RKO (cell line): ENCODE measurements at places on chromosomes 12 and 14.

DNA sequence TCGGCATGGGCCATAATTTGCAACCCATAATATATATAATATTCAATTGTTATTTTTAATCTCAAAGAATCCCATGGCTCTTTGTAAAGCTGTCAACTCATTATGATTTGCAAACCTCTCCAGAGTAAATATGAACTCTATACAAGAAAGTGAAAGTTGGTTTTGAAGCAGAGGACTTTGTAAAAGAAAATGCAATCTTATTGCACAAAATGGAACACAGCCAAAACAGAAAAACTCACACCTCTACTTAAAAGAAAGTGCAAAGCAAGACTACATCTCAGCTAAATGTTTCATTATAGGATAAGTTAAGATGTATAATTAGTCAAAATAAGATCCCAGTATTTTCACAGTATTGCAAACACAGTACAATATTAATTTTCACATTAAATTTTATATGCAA lies 111.2 kb upstream of the FLRT2 start:
- DNase-seq, result no peak

GRCh38 chr12:132327336-132328171 lies 1.8 kb downstream of the GALNT9 start:
- DNase-seq, result peak; percentile 95

GRCh38 chr12:27814411-27814810 lies 34.4 kb upstream of the MANSC4 start:
- DNase-seq, result no peak

- DNase-seq, result no peak
Measured at GRCh38 chr12:105983622-105984320, 155.0 kb downstream of the NUAK1 start.

DNA sequence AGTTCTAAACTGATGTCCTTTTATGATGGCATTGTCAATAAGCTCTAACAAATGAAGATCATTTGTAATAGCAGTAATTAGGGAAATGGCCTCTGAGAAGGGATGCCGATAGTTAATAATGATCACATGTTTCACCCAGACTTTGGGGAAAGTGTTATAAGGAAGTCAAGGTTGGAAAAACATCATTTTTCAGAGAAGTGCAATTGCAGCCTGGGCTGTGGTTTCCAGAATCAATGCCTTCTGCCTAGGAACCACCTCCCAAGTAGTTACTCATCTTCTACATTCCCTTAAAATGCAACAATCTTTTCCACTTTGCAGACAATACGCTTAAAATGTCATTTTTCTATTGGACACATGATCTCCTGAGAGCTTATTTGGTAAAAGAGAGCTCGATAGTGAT lies 879 bp downstream of the EDDM3A start:
- no peak for DNase-seq

GRCh38 chr14:62103464-62103863 lies 341.2 kb downstream of the SNAPC1 start:
- DNase-seq, result no peak
